CD4-positive, alpha-beta T cell treated with Interleukin-21 for 1 hour (primary cell): ENCODE measurements at places on chromosomes 4 and X.

- DNase-seq = no peak
Observed at GRCh38 chr4:6475492-6476020, 3.1 kb upstream of the PPP2R2C start.

DNA sequence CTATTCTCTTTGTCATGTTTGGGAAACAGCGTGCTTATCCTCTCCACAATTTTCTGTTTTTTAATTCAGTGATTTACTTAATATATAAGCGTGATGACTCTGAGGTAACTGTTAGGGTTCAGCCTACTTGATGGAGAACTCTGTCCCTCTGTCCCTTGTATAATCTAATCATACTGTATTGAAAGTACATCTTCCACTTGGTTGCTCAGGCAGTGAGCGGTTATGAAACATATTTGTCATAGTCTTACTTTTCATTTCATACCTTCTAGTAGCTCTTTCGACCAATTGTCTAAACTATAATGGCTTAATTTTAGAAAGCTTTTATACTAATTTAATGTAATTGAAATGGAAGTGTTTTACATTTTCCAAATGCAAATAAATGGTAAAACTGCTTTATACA is 469.0 kb downstream of the TLL1 start:
- DNase-seq = no peak

- no peak for DNase-seq
Observed at GRCh38 chr4:2426711-2427275, 8.0 kb downstream of the CFAP99 start.

DNA sequence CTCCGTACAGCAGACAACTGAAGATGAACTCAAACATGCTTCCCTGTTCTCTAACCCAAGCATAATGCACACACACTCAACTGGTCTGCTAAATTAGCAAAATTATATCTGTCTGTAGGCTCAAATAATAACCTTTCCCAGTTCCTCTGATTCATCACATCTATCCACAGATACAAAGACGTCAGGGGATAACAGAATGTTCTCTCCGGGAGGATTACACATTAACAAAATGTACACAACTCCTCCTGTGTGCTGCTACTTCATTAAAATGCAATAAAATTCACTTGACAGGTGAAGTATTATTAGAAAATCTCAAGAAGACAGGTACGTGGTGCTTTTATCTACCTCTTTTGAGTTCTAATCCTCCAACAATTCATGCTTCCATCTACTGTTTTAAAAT is 57.4 kb downstream of the FAT1 start:
- DNase-seq = no peak

DNA sequence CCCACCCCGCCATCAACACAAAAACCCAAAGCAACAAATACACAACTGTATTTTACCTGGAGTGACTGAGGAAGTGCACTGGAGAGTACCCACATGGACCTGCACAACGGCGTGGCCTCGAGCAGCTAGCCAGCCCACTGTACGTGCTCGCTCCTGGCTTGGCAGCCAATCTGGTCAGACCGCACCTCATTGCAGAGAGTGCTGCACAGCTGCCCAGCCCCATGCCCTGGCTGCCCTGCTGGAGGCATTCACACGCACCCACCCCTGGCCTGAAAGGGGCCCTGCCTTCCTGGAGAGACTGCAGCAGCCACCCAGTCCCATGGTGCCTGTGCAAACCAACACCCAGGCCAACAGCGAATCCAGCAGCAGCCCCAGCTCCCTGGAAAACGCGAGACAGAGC is 116.3 kb downstream of the GALNTL6 start:
- DNase-seq = no peak
